Skin of body (tissue), 3 donors: ENCODE measurements at places on chromosomes 1 and 21. TPM values are rescaled to one million over a fixed set of nuclear protein-coding genes. Genes with fewer than 3 reads are reported as not detected.

Gene CLCA4
- total RNA-seq = 1.8 TPM

Gene ABCD3
- total RNA-seq = 49.8 TPM

DNA sequence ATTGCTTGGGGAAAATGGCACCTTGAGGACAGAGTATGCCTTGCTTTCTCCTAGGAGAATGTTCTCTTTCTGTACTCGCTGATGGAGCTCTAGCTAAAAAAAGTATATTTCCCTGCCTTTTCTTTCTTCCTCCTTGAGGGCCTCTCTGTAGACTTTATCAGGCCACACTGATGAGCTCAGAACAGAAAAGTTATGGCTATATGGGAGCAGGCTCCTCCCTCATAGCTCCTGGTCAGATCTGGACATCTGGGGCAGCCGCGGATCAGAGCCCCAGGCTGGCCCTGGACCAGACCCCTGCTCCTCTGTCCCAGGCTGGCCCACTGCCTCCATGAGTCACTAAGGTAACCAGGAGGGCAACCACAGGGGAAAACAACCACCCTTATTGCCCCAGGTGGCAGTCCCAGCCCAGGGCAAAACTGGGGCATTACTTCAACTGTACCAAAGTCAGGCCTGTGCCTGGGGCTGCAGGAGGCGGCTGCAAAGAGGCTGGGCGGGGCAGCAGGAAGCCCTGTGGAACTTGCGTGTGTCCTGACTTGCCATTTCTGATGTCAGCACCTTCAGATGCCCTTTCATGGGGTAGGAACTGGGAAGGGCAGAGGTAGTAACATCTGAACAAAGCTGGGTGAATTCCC, 26.3 kb upstream of the ZNF648 start:
- DNase-seq = peak; percentile 1

GRCh38 chr1:16145662-16146278, 10.1 kb downstream of the EPHA2 start:
- DNase-seq = peak; percentile 54
